NCI-H1105 treated with DMSO at 0.1 percent for 48 hours (cell line): ENCODE measurements at places on chromosomes 3 and 15.

DNA sequence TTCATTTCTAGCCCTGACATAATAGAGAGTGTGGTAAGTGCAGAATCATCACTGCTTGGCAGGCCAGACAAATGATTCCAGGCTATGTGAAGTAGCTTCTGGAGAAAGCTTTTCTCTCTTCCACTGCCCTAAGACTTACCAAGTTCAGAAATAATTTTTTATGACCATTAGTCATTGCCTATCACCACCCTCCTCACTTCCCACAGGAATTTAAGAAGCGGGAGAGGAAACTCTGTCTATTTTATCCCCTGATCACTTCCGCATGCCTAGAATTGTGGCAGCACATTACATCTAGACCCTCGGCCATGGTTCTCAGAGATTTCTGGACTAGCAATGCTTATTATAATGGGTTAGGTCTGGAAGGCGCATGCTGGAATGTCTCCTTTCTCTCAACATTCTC is 397.8 kb upstream of the NR2F2 start:
- no peak for DNase-seq

DNA sequence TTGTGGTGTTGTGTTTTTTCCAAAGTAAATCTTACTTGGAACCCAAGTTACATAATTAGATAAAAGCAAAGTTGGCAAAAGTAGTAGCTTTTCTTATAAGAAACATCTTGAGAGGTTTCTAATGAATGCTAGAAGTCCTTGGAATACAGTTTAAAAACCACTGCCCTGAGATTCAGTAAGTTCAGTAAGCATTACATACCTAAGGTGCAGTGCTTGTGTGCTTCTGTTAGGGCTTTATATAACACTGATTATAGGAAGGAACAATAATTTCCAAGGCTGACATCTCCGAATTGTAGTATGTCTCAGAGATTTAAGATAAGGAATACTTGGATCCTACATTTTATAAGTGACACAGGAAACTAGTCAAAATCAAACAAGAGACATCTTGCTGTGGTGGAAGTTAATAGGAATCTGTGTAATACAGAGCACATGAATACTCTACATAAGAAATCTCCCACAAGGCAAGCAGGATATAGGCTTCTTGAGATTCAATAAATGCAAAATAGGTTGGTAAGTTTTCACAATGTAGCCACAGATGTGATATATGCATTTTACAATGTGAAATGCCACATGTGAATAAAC is 268.2 kb downstream of the LSAMP start:
- no peak for DNase-seq

- DNase-seq = no peak
Observed at GRCh38 chr3:119191800-119192199, 18.4 kb downstream of the UPK1B start.

DNA sequence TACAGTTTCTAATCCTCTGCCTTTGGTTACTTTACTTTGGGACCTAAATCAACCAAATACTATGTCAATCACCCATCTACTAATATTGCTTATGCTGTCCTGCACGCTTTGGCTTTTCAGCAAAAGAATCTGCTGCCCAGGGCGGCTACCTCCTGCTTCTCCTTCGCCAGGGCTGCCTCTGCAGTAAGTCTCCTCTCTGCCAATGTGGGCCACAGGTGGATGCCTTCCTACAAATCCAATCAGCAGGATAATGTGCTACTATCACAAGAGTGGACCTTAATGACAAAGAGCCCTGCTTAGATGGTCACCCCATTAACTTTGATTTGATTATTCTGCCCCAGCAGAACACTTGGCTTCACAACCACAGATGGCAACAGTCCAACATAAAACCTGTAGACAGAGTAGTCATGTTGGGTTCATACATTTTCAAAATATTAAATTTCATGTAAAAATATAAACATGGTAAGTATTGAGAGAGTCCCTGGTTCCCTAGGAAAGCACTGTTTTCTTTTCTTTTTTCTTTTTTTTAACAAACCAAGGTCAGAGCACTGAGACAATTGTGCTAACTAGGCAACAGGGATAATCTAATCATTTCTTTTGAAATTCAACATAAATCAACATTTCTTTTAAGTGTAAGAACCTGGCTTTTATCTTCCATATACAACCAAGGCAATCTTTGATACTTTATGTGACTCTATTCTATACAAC is 298.3 kb downstream of the ZBTB20 start:
- DNase-seq = no peak

- DNase-seq = no peak
Observed at GRCh38 chr3:168782193-168782592, 686.5 kb upstream of the GOLIM4 start.

DNA sequence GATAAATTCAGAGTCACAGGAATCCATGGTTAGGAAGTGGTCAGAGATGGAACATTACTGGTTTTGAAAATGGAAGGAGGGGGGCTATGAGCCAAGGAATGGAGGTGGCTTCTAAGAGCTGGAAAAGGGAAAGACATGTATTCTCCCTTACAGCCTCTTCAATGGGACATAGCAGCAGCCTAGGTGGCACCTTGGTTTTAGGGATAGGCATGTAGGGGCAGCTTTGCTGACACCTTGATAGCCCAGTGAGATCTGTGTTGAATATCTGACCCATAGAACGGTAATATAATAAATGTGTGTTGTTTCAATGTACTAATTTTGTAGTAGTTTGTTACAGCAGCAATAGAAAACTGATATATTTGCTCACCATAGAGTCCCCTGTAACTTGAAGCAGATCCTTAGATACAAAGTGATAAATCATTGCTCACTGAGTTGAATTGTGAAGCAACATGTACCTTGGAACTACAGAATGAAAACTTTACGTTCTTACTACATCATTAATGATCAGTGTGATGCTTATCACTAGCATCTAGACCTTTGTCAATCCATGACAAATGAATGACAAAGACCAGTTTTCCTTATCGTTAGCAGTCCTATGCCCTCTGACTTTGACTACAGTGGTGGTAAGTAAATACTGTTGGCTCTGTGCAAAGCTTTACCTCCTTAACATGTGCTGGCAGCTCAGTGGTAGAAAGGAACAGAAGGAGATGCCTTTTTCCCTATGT is 53.8 kb downstream of the TMEM45A start:
- no peak for DNase-seq

DNA sequence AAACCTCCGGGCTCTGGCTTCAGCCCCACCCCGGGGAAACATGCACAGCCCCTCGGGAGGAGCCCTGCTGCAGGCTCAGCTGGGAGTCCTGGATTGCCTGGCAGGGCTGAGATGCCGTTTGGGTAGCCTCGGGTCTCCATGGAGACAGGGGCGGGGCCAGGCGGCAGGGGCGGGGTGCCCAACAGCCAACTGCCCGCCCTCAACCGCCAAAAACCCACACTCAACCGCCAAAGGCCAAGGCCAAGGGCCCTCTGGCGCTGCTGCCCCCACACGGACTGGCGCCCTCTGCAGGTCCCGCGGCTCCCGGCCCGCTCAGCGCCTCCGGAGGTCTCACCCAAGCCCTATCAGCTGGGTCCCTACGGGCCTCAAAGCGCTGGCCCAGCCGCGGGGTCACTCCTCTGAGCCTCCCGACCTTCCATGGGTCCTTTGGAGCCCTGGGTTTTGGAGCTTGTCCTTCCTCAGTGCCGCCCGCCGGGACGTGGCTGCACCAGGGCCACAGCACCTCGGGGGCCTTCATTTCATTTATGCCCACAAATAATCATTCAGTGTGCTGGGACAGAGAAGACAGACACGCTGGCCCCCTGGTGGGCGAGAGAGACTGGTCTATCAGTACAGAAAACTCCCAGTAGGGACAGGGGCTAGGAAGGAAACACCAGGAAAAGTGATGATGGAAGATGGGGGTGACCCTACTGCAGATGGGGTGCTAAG is 33.5 kb upstream of the ACAD9 start:
- peak; percentile 74 for DNase-seq

DNA sequence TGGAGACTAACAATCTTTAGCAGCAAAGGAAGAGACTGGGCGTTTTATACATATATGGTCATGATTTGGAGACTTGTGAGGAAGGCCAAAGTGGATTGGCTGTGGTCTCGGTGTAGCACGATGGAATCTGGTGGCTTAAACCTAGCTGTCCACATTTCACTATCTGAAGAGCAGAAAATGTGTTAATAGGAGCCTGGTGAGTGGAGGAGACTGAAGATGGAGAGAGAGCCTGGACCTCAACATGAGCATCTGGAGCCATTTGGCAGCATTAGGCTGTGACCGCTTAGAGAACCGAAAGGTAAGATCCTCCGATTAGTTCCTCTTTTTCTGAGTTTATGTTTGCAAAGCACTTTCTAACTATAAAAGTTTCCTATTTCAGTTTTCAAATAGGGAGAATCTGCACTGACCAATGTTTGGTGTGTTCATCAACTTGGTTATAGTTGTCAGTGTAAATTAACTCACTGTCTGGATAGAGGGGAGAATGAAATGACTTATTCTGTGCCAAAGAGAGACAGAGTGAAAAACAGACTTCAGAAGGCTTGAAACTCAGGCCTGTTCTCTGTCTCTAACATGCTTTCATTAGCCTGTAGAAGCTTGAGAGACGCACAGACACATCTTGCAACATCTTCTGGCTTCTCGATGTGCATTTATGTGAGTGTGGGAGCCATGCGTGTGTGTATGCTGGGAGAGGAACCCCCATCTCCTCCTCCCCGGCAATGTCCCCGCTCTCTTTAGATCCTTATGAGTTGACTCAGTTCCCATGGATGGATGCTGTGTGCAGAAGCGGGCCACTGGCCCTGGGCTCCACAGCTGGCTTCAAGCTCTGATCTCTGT is 244.7 kb upstream of the TBL1XR1 start:
- no peak for DNase-seq

DNA sequence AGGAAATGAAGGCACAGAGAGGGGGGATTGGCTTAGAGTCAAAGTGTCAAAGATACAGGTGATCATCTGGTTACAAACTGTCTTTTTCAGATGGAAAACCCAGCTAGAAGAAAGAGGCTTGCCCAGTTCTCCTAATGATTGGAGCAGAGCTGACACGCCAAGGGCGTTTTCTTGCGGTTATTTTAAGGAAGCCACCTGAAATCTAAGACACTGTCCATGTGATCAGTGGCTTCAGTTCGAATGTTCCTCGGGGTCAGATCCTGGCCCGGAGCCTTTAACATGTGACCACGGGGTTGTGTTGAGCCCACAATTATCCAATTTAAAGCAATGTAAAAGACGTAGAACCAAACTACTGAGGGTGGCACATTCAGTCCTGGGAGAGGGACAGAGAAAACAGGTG is 19.5 kb downstream of the FAM43A start:
- DNase-seq = no peak

DNA sequence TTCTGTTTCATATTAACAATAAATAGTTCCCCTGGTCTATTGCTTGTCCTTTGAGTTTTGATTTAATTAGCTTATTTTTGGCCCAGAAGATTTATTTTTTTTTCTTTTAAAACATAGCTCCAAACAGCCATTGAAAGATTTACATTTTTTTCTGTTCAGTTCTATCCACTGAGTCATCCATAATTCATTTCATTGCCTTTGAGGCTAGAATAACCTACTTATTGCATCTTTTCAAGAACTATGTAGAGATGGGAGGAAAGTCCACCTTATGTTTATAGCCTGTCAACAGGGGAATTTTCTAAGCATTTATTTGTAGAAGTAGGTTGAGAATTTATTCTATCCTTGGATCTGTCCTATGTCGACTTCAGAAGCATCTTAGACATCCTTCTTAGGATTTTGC is 53.4 kb upstream of the CHD2 start:
- DNase-seq = no peak

GRCh38 chr3:60399861-60400845 is 851.1 kb downstream of the FHIT start:
- no peak for DNase-seq

DNA sequence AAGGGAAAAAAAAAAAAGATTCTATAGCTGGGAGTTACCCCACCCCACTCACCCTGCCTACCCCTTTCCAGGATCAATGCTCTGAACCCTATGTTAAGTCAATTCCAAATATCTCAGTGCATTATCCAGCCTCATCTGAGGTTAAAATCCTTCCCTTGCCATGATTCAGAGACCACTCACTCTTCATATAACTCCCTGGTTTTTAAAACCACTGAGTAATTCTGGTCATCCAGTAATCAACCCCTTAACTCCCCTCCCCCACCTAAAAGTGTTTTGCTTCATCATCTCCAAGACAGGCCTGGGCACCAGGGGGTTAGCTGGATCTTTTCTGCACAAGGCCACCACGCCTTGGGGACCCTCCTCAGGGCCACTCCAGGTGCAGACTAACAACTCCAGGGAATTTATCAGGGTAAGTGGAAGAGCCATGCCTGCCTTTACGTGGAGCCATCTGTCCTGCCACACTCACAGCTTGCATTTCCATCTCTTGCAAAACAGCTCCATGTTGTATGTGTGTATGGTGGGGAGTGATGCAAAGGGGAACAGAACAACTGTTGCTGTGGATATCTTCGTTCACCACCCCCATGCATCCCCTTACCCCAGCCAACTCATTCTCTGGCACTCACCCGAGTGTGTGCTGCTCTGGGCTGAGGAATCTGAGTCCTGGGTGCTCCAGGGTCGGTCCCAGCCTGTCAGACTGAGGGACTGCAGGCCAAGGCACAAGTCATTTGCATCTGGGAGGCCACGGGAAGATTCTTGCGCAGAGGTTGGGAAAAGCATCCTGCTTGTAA is 30.7 kb upstream of the RPS17 start:
- DNase-seq = no peak

- no peak for DNase-seq
Observed at GRCh38 chr3:45366290-45366689, 22.1 kb upstream of the LARS2 start.
